ENCODE measurements at places on chromosomes 11 and 22. TPM values are rescaled to one million over a fixed set of nuclear protein-coding genes. Genes with fewer than 3 reads are reported as not detected.

DNA sequence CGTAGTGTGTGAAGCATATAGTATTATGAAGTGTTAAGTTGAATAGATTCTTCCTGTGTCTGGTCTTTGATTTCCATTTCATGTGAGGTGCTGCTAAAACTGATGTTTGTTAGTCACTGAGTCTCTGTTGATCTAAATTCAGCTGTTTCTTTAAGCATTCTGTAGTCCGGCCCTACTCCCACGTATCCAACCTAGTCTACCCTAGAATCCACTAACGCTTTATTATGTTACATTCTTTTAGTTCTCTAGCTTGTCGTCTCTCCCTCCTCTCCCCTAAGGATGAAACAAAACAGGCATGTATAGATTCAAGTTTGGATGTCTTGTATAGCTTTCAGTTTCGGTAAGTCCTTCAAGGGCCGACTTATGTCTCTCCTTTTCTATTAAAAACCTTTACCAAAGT lies 4.1 kb downstream of the WEE1 start:
- DNase-seq: no peak
- H3K27ac ChIP-seq: peak overlapping the region; percentile 51
- H3K4me1 ChIP-seq: peaks cover 11% of the 10 kb centered on the region
- H3K27me3 ChIP-seq: no peaks in the 10 kb centered on the region

- peaks cover 3% of the 10 kb centered on the region for H3K4me1 ChIP-seq
- no peaks in the 10 kb centered on the region for H3K36me3 ChIP-seq
- peak overlapping the region; percentile 51 for H3K27ac ChIP-seq
- DNase-seq: no peak
- no peak overlapping the region for H3K4me3 ChIP-seq
Measured at GRCh38 chr22:29037340-29037932, 24.2 kb downstream of the C22orf31 start.

DNA sequence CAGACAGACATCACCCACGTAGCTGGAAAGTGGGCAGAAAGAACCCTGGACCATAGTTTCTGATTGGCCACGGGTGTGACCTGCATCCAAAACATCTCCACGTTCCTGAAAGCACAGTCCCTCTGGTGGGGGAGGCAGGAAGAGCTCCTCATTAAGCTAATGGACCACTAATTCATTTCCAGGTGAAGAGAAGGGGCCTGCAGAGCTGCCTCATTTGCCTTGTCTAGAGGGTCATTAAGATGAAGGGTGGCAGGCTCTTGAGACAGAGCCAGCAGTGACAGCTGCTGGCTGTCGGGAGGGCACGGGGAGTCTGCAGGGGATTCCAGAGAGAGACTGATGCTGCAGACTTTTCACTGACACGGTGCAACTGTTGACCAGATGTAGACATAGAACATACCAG lies 149.6 kb upstream of the OPCML start:
- DNase-seq: peak; percentile 55
- no peaks in the 10 kb centered on the region for H3K36me3 ChIP-seq
- no peak overlapping the region for H3K27ac ChIP-seq
- H3K4me3 ChIP-seq: no peak overlapping the region

The CCDC116 gene
- total RNA-seq: not detected

- H3K27ac ChIP-seq: no peak overlapping the region
- H3K4me3 ChIP-seq: no peak overlapping the region
- H3K4me1 ChIP-seq: peaks cover 4% of the 10 kb centered on the region
- H3K27me3 ChIP-seq: no peaks in the 10 kb centered on the region
- H3K36me3 ChIP-seq: no peaks in the 10 kb centered on the region
- no peak for DNase-seq
Measured at GRCh38 chr11:62401811-62402210, 17.0 kb upstream of the SCGB1A1 start.

The TMEM121B gene
- total RNA-seq: 7.2 TPM

GRCh38 chr22:50222508-50222907 lies 21.7 kb downstream of the SELENOO start:
- H3K27me3 ChIP-seq: no peaks in the 10 kb centered on the region
- no peak overlapping the region for H3K4me3 ChIP-seq
- H3K36me3 ChIP-seq: no peaks in the 10 kb centered on the region
- no peaks in the 10 kb centered on the region for H3K4me1 ChIP-seq
- no peak for DNase-seq

The VSIG10L2 gene
- not detected for total RNA-seq

The TOMM22 gene
- 87.0 TPM for total RNA-seq

GRCh38 chr11:109425554-109425953 lies 3.6 kb downstream of the C11orf87 start:
- H3K27ac ChIP-seq: no peak overlapping the region
- H3K27me3 ChIP-seq: peaks cover 45% of the 10 kb centered on the region
- no peak for DNase-seq
- H3K36me3 ChIP-seq: no peaks in the 10 kb centered on the region

DNA sequence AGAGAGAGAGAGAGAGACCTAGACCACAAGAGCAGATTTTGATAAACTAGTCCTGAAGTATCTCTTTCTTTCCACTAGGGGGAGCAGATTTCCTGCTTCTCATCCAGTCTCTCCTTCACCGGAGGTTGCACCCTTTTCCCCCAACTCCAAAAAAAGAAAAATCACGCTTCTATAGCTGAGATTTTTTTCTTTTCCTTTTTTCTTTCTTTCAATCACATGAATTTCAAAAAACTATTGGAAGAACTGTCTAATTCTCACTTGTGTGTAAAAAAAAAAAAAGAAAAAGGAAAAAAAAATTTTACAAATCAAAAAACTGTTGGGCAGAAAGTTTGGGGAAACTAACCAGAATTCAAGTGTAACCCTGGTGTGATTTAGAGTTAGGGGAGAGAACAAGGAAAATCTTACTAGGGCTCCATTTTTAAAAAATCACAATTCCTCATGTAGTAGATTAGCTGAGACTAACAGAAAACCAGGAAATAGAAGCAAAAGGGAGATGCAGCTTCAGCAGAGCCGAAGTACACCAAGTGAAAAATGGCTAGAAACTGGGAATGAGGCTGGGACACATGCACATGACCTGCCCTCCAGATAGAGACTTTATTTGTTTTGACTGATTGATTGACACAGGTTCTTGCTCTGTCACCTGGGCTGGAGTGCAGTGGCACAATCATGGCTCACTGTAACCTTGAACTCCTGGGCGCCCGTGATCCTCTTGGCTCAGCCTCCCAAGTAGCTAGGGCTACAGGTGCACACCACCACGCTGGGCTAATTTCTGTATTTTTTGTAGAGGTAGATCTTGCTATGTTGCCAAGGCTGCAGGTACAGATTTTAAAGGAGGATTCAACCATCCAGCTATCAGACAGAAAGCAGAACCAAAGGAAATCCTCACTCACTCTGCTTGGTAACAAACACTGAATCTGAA lies 27.1 kb downstream of the SDHD start:
- H3K27me3 ChIP-seq: no peaks in the 10 kb centered on the region
- H3K4me3 ChIP-seq: no peak overlapping the region
- H3K36me3 ChIP-seq: no peaks in the 10 kb centered on the region
- H3K27ac ChIP-seq: no peak overlapping the region
- peak; percentile 83 for DNase-seq
